Daoy (cell line): ENCODE measurements at places on chromosomes 6 and 20.

DNA sequence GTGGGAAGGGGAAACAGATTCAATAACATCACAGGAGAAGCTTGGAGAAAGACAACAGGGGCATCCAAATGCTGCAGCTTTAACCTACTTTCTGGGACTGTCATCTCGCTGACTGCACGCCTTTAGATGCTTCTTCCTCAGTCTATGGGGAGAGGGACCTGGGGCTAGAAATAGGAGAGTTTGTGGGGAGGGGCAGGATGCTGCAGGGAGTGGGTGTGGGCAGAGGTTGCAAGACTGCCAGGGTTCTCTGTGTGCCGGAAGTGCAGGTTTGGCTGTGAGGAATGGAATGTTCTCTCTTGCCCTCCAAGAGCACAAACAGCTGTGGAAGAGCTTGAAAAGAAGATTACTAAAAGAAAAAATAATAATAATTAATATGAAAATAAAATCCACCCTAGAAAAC is 93.2 kb downstream of the FOXO3 start:
- DNase-seq: no peak

GRCh38 chr20:10611357-10611756 is 62.4 kb downstream of the JAG1 start:
- peak; percentile 50 for DNase-seq

DNA sequence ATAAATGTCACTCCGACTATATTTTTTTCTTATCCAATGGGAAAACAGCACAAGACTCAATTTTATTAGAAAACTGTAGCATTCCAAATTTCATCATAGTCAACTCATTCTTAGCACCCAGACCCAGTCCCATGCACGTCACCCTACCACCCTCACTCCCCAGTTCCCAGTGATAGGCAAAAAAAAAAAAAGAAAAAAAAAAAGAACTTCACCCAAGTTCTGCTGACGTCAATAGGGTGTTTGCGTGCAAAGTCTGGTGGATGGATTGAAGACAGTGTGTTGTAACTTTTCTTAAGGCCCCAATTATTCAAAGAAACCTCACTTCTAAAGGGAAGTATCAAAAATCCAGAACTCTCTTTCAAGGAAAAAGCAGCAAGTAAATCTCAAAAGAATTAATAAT is 213.9 kb upstream of the PRDM1 start:
- no peak for DNase-seq

DNA sequence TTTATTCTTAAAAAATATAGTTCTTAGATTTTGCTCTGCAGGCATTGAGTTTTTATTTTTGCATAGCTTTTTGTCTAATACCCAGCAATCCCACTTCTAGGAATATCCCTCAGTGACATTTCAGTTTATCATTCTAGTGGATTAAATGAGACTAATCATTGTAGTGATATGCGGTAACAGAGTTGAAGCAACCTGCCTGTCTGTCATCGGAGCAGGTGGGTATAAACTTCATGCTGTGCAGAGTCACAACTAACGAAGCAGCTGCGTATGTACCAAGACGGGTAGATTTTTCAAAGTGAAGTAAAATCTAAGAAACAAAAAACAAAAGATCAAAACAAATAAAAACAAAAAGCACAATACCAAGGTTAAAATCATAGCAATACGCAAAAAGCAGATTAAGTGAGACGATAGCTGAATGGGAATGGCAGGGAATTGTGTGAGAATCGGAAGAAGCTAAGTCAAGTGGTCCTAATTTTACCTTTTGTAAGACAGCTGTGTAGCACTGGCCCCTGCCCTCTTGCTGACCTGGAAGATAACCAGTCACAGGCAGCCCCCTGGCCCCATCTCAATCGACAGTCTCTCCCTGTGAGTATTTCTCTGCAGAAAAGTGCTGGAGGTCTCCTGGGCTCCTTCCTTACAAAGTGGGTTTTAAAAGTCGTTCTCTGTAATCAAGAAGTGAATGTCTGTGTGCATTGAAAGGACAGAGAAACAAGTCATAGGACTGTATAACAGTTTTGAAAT is 169.2 kb downstream of the OR2B2 start:
- DNase-seq: no peak

DNA sequence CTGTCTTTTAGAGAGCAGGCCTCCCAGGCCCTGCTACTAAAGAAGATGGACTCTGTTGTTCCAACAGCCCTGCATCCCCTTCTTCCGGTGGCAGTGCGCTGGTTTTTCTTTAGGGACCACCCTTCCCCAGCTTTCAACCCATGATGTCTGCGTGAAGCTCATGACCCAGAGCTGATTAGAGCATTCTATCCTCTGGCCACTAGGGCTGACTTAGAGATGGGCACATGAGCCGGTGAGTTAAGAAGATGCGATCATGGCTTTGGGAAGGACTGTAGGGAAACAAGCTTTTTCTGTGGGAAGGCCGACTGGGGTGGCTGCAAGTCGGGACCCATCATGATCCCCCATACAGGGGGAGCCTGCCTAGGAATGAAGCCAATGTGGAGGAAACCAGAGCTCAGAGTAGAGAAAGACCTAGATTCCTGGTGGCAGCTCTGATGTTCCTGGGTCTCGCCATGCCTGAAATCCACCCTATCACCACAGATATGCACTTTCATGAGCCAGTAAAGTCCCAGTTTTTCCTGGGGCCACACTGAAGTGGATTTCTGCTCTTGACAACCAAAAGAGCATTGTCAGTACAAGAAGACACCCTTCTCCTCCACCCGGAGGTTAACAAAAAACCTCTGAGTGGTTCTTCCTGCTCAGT is 29.1 kb upstream of the STX16 start:
- no peak for DNase-seq

DNA sequence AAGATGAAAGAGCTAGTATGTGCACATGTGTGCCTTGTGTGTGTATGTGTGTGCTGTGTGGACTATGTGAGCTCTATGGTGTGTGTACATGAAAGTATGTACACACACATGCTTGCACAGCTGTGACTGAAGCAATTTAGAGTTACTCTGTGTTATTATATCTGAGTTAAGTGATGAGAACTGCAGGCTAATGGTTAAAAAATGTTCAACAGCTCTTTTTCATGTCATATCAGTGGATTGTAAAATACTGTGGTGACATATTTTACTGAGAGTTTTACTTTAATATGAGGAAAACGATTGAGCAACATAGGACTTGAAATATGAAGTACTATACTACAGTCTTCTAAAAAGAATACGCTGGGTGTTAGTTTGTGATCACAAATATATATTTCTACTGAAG is 195.7 kb upstream of the KCNK16 start:
- DNase-seq: no peak

DNA sequence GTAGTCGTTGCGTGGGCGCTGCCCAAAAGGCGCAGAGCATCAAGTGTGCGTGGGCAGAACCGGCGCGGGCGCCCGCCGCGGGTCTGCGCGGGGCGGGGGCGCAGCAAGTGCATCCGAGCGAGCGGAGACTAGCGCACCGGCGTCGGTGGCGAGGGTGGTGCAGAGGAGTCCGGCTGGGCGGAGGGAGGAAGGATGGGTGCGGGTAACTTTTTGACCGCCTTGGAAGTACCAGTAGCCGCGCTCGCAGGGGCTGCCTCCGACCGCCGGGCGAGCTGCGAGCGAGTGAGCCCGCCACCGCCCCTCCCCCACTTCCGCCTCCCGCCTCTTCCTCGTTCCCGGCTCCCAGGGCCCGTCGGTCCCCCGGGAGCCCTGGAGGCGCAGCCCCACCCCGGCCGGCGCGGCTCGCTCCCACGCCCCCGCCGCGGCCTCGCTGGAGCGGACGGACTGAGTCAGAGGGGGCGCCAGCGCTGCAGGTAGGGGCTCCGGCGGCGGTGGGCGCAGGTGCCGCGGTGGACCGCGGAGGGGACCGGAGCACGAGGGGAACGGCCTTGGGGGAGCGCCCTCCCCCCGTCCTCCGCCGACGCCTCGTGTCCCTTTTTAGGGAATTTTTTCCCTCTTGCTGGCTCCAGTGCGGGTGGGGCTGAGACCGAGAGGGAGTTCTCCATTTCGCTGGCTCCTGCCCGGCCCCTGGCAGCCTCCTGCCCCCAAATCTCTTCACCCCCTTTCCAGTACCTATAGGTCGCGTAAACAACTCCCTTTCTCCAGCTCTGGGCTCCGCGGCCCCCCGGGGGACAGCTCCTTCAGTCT is 1.6 kb upstream of the DBNDD2 start:
- peak; percentile 72 for DNase-seq
